ENCODE measurements at places on chromosomes 16 and 17.

- no peak for DNase-seq
These were observed 552.5 kb upstream of the EEF2KMT start for GRCh38 chr16:5649762-5650743.

DNA sequence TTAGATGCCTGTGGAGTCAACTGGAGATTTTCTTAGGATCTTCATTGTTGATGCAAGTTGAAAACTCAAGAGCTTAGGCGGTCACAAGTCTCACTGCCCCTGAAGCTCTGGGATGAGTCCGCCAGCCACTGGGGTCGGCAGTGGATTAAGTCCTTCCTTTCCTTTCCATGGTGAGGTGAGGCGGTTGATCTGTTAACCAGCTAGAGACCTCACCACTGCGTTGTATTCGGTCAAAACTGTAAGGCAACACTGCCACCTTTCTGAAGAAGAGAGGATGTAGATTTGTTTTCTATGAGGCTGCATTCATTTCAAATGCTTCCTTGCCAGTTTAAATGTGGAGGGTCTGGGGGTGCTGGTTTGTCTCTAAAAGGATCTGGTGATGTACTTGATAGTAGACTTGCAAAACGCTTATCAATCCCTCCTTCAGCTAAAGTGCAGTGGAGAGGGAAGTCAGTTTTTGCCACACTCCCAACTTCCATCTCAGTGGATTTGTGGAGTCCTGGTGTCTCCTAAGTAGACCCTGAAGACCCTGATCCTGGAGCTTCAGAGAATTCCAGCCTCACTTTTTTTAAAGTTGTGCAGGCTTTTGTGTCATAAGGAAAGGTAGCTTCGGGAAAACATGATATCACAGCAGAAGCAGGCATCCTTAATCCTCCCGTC, 1.7 kb downstream of the MYOCD start:
- no peak for DNase-seq

DNA sequence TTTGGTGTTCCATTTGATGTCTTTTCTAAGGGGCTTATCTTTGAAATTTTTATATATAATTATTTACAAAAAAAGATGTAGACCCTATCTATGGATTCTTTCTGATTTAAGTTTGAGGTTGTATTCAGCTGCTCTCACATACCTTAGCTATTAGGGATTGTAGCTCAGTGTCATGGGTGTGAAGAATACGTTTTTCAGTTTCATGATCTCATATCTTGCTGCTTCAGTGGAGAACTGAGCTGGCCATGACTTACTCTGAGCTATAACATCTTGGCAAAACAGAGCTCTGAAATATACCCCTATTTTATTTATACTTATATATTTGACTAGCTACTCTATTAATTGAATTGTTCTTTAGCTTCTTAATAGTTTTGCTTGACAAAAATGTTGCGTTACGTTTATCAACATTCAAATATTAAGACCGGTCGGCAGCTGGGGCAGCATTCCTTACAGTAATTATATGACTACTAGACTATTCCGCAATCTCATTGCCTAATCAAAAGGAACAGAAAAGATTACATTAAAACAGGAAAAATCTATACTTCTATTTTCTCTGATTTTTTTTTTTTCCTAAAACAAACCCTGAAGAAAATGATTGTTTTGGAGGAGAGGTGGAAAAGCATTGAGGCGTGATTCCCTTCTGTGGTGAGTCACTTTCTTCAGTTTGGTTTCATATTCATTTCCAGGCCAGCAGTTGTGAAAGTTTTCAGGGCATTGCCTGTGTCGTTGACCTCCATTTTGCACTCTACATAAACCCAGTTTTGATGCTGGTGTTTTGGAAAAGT, 24.1 kb upstream of the KRT24 start:
- no peak for DNase-seq

DNA sequence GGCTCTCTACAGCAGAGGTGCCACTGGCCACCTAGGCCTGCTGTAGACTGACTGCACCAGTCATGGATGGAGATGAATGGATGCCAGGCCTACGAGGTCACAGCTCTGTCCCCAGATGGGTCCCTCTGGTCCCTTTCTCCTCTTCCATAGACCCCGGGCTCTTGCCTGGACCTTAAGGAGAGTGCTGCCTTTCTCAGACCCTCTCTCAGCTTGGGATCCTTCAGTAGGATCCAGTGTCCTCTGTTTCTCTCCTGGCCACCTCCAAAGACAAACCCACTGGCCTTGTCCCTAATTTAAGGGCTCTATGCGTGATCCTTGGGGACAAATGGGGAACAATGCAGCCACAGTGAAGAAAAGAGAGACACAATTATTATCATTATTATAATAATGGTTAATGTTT, 189.3 kb upstream of the C16orf82 start:
- DNase-seq = no peak

DNA sequence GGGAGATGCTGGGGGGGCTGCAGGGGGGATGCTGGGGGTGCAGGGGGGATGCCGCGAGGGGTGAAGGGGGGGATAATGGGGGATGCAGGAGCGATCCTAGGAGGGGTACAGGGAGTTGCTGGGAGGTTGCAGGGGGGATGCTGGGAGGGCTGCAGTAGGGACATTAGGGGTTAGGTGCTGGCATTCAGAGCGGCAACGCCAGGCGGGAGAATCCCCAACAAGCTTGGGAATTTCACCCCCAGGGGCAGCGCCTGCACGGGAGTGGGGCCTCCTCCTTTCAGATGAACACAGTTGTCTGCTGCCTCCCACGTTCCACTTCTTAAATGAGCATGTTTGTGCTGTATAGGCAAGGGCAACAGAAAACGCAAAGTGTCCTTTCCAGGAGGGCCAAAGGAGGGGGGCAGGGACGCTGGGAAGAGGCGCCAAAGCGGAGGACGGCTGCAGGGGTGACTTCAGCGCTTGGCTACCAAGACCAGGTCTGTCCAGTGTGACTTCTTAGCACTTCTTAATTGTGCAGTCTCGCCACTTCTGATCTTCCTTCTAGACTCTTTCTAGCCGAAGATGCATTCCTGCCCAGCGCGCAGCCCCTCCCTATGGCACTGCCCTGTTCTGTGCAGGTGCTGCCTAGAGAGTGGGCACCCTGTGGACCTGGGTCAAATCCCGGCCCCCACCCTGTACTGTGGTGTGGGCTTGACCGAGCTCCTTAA, 2.0 kb upstream of the SLC6A4 start:
- no peak for DNase-seq
